DND-41 (cell line): ENCODE measurements at places on chromosomes 7 and 10.

DNA sequence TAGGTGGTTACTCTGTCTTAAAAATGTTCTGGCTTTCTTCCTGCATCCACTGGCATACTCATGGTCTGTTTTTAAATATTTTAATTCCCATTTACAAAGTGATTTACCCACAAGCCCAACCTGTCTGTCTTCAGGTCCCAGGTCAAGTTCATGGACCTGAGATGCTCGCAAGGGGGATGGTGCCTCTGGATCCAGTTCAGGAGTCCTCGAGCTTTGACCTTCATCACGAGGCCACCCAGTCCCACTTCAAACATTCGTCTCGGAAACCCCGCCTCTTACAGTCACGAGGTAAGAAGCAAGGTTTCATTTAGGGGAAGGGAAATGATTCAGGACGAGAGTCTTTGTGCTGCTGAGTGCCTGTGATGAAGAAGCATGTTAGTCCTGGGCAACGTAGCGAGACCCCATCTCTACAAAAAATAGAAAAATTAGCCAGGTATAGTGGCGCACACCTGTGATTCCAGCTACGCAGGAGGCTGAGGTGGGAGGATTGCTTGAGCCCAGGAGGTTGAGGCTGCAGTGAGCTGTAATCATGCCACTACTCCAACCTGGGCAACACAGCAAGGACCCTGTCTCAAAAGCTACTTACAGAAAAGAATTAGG lies 8.7 kb downstream of the ZKSCAN1 start:
- no peak overlapping the region for H3K4me3 ChIP-seq
- H3K36me3 ChIP-seq: peaks cover 82% of the 10 kb centered on the region
- H3K27ac ChIP-seq: no peak overlapping the region
- no peaks in the 10 kb centered on the region for H3K4me1 ChIP-seq
- DNase-seq: no peak

GRCh38 chr7:116365797-116366196 lies 133.7 kb upstream of the CAV2 start:
- no peak for DNase-seq
- H3K27ac ChIP-seq: no peak overlapping the region
- H3K27me3 ChIP-seq: peaks cover 4% of the 10 kb centered on the region
- no peaks in the 10 kb centered on the region for H3K36me3 ChIP-seq

- no peaks in the 10 kb centered on the region for H3K27me3 ChIP-seq
- no peak overlapping the region for H3K27ac ChIP-seq
- H3K36me3 ChIP-seq: no peaks in the 10 kb centered on the region
- no peak overlapping the region for H3K4me3 ChIP-seq
These were observed 200.0 kb upstream of the BMPER start for GRCh38 chr7:33705333-33705833.

DNA sequence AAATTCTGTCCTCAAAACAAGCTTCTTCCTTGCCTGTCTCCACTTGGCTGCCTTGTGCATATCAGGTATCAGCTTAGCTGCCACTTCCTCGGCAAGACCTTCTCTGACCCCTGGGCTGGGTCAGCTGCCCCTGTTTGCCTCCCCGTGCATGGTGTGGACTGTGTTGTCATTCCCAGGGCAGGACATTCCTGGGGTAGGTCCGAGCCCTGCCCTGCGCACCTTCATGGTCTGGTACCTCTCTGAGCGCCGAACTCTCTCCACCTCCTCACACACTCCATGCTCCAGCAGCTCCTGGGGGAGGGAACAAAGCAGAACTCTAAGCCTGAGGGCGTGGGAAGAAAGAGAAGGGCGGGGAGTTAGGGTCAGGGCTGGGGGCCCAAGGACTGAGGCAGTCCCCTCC lies 3.8 kb downstream of the POLM start:
- H3K4me3 ChIP-seq: no peak overlapping the region
- no peaks in the 10 kb centered on the region for H3K27me3 ChIP-seq
- no peak for DNase-seq
- peak overlapping the region; percentile 59 for H3K27ac ChIP-seq
- H3K4me1 ChIP-seq: peaks cover 51% of the 10 kb centered on the region

DNA sequence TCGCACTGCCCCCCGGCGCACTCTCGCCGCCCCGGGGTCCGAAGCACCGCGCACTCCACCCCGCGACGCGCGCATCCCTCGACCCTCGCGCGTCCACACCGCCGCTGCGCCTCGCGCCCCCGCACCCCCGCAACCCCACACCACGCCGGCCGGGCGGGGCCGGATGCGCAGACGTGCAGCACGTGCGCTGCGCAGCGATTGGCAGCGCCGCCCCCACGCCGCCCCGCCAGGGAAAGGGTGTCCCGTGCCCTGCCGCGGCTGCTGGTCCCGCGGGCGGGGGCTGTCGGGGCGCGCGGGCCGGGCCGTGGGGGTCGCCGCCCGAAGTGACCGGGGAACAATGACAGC lies 53.7 kb upstream of the KDM7A start:
- peaks cover 32% of the 10 kb centered on the region for H3K4me1 ChIP-seq
- DNase-seq: peak; percentile 71
- peaks cover 4% of the 10 kb centered on the region for H3K27me3 ChIP-seq
- H3K4me3 ChIP-seq: peak overlapping the region; percentile 25; the same call in 1 of the 2 replicates
- no peaks in the 10 kb centered on the region for H3K36me3 ChIP-seq

DNA sequence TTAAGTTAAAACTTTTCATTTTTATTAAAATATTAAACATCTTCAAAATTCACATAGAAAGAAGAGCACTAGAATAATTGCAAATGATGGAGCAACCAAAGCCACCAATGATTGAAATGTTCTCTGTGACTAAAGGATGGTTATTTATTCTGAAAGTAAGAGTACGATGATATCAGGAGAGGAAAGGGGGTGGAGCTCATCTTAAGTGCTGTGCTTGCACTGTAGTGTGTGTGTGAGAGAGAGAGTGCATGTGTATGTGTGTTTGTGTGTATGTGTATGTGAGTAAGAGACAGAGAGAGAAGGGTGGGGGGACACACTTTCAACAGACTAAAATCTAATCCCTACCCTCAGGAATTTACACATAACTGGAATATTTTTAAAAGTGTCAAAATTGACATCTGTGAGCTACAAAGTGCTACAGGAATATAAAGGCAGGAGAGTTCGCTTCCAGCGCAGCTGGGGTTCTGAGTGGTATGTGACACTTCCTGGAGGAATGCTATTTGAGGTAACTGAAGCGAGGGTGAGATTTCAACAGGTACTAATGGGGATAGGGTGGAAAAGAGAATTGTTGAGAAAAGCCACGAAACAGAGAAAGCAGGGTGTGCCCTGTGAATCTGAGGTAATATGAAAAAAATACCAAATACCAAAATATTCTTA lies 57.2 kb upstream of the SMNDC1 start:
- H3K27me3 ChIP-seq: no peaks in the 10 kb centered on the region
- H3K4me1 ChIP-seq: no peaks in the 10 kb centered on the region
- H3K36me3 ChIP-seq: no peaks in the 10 kb centered on the region
- H3K27ac ChIP-seq: no peak overlapping the region
- H3K4me3 ChIP-seq: no peak overlapping the region
- no peak for DNase-seq

- no peak overlapping the region for H3K27ac ChIP-seq
- no peaks in the 10 kb centered on the region for H3K36me3 ChIP-seq
- H3K4me3 ChIP-seq: no peak overlapping the region
These were observed 207.1 kb upstream of the NFE2L3 start for GRCh38 chr7:25944777-25945515.

DNA sequence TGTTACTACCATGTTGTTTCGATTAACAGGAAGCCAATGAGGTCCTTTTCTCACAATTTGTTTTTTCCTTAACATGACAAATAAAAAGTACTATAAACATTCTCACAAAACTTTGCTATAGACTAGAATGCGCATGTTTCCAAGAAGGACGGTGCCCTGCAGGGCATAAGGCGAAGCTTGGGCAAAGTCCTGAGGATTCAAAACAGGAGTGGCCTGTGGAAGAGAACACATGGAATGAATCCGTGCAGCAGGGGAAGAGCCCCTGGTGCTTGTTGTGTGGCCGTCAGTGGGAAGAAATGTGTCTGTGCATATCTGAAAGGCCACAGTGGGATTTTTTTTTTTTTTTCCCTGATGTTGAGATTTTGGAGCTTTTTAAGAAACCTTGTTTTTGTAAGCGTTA lies 67.6 kb downstream of the ITGA8 start:
- peaks cover 7% of the 10 kb centered on the region for H3K27me3 ChIP-seq
- no peaks in the 10 kb centered on the region for H3K4me1 ChIP-seq
- no peak overlapping the region for H3K27ac ChIP-seq
- DNase-seq: no peak

DNA sequence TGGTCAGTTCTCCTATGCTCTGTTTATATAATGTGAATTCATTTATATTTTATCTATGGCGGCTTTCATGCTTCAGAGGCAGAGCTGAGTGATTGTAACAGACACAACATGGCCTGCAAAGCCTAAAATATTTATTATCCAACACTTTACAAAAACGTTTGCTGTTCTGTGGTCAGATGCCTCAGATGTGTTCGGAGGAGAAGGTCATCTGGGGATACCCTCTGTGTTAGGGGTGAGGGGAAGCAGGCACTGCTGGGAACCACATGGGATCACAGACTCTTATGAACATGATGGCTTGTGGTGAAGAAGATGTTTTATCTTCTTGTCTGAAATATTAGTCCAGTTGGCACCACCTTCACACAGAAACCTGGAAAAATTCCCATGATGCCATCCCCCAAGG lies 203.4 kb downstream of the PHTF2 start:
- H3K27me3 ChIP-seq: no peaks in the 10 kb centered on the region
- no peaks in the 10 kb centered on the region for H3K36me3 ChIP-seq
- no peak overlapping the region for H3K27ac ChIP-seq
- H3K4me1 ChIP-seq: no peaks in the 10 kb centered on the region
- no peak for DNase-seq

DNA sequence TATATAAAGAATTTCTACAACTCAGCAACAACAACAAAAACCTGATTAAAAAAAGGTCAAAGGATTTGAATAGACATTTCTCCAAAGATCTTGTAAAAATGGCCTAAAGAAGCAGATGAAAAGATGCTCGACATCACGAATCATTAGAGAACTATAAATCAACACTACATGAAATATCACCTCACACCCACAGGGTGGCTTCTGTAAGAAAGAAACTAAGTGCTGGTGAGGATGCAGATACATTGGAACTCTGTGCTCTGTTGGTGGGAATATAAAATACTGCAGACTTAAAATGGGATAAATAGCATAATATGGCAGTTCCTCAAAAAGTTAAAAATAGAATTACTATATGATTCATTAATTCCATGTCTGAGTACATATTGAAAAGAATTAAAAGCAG lies 38.3 kb upstream of the CDCA7L start:
- peaks cover 5% of the 10 kb centered on the region for H3K27me3 ChIP-seq
- no peak for DNase-seq
- H3K27ac ChIP-seq: no peak overlapping the region
- H3K36me3 ChIP-seq: no peaks in the 10 kb centered on the region
- no peaks in the 10 kb centered on the region for H3K4me1 ChIP-seq

DNA sequence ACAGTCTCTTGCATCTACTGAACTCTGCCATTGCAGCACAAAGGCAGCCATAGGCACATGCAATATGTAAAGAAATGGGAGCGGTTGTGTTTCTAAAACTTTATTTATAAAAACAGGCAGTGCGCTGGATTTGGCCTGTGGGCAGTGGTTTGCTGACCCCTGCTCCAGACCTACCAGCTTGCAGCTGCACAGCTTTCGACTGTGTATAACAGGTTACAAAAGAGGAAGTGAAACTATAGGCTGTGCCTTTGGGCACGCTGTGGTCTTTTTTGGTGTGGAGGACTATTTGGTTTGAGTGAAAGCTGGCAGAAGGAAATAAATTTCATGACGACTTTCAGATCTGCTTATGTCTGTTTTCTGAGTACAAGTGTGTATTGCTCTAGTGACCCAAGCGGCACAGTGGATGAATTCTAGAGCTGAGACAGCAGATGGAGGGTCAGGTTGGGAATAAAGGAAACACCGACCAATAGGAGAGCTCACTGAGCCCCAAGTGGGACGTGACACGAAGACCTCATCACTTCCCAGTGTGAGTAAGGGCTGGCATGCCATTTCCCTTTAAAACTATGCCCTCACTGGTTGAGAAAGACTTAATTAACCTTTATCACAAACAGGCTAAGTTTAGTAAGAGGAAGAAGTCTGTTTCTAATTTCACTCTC lies 152.7 kb downstream of the ANK3 start:
- H3K36me3 ChIP-seq: no peaks in the 10 kb centered on the region
- no peaks in the 10 kb centered on the region for H3K27me3 ChIP-seq
- no peak for DNase-seq
- H3K4me3 ChIP-seq: no peak overlapping the region

DNA sequence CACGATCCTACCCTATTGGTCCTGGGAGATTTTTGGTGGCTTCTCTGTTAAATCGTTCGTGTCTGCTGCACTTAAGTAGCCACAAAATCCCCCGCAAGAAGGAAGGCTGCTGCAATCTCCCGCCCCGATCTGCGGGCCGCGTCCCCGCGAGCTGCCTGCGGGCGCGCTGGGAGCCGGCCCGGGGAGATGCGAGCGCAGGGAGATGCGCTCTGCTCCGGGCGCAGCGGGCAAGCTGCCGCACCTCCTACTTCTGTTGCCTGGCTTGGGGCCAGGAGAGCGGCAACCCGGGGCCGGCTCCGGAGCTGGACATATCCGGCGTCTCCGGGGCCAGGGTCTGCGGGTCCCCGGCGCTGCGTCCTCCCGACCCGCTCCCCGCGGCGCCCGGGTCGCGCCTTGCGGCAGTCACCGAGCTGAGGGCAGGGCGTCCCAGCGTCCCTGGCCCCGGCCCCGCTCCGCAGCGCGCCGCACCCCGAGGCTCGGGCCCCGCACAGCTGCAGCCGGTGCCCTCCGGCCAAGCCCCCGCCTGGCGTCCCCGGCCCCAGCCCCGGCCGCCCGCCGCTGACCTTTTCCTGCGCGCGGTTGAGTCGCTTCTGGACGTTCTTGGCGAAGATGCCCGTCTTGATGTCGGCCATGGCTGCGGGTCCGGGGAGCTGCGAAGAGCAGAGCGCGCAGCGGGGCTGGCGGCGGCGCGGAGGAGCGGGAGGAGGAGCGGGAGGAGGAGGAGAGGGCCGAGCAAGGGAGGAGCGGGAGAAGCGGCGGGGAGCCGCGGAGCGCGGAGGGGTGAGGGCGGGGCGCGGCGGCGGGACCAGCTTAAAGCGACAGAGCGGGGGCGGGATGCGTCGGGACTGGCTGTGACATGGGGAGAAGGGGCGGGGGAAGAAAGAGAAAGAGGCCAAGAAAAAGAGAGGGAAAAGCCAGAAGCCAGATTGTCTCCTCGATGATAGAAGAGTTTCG lies at the start of gene AMPH:
TSS of gene AMPH (minus strand) at position 654 of the 954 bp plus-strand sequence. CDS start at position 632, 22 bp downstream.
- no peaks in the 10 kb centered on the region for H3K27me3 ChIP-seq
- H3K4me1 ChIP-seq: no peaks in the 10 kb centered on the region
- no peaks in the 10 kb centered on the region for H3K36me3 ChIP-seq
- no peak for DNase-seq

GRCh38 chr10:101450277-101451080 lies 96.5 kb downstream of the BTRC start:
- no peak for DNase-seq
- H3K36me3 ChIP-seq: no peaks in the 10 kb centered on the region
- no peak overlapping the region for H3K4me3 ChIP-seq
- no peaks in the 10 kb centered on the region for H3K27me3 ChIP-seq
